ENCODE measurements at places on chromosomes 3 and 15. TPM values are rescaled to one million over a fixed set of nuclear protein-coding genes. Genes with fewer than 3 reads are reported as not detected.

DNA sequence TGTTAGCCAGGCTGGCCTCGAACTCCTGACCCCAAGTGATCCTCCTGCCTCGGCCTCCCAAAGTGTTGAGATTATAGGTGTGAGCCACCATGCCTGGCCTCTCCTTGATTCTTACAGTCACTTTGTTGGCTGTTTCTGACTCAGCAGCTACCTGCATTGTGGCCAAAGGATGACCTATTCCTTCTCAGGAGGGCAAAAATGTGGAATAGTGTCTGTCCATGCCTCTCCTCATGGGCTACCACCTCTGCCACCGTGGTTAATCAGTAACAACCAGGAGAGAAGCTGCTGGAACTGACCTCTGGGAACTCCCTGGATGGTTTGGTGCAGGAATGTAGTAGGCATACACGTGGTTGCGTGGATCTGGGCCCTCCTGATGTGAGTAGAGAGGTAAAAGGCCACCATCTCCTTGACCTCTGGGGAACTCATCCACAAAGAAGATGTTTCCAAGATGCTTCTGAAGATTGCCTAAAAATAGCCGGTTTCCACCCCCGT is 63.3 kb downstream of the FLNB start:
- no peak for DNase-seq

- DNase-seq = no peak
Measured at GRCh38 chr15:92226020-92226612, 167.6 kb upstream of the ST8SIA2 start.

GRCh38 chr15:33341953-33342352 is 31.2 kb downstream of the RYR3 start:
- no peak for DNase-seq

The CORO2B gene
- total RNA-seq = 2.9 TPM

DNA sequence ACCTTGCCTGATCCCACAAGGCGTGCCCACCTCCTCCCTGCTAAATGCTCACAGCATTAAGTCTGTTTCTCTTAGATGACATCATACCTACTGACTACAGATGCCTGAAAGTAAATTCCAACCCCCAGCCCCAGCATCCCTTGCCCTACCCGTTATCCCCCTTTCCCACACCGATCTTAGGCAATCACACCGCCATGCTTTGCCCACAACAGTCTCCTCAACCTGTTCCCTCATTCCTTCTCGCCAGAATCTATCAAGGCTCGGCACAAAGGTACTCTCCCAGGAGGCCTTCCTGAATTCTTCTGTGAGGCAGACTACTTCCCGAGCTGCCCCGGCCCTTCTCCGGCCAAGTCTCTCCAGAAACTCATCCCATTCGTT is 789 bp upstream of the SEC61A1 start:
- DNase-seq = no peak

The NME9 gene
- not detected for total RNA-seq

- DNase-seq = no peak
Measured at GRCh38 chr3:52221563-52222318, 3.7 kb downstream of the TLR9 start.

DNA sequence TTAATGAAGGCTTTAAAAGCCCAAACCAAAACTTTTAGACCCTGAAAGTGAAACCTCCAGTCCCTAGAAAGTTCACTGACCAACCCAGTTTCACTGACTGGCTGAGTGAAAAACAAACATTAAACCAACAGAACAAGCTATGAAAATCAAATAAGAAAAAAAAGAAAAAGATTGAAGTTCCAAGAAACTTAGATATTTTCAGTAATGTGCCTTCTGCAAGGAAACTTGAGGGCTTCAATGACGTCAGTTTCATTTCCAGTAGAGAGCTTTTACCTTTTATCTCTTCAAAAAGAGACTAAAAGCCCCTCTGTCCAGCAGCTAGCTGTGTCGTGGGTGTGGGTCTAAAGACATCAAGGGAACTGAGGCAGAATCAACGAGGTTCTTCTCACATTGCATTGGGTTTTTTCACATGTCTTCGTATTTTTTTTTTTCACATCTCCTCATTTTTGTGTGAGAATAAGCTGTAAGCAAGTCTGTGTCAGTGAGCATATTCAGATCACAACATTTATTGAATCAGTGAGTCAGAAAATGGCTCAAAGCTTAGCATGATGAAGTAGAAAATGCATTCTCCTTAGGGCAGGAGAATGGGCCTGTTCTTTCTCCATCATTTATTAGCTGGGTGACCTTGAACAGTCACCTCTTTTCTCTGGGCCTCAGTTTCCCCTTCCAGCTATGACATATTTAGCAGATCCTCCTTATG is 54.8 kb upstream of the BCL6 start:
- no peak for DNase-seq

The BFSP2 gene
- not detected for total RNA-seq

The P4HTM gene
- total RNA-seq = 4.7 TPM

The TMEM108 gene
- total RNA-seq = not detected

GRCh38 chr3:172279191-172279640 is 169.0 kb downstream of the GHSR start:
- DNase-seq = peak; percentile 35

DNA sequence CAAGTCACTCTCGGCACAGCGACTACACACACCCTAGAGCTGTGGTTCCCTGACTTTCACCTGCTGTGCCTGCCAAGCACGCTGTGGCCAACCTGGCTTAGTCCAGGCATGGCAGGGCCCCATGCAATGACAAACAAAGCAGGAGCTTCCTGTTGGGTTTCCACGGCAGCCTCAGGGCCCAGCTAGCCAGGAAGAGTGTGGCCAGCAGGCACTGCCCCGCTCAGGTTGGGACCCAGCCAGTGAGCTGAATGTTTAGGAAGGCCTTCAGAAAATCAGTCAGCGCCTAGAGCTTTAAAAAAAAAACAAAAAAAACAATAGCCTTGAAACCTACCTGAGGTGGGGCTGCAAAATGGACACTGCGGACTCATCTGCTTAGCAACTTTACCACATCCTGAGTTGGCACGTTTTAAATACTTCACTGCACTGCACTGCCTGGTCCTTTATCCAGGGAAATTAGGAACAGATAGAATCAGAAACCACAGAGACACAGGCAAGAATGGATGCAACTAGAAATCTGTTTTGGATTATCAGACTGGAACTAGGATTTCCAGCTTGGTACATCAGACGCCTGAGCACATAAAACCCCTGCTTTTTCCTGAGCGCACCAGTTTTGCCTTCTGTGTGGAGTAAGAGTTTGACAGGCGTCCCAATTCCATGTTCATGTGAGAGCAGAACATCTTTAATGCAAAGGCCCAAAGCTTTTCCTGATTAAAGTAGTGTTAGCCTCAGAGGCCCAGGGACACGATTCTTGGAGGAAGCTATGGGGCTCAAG is 36.2 kb upstream of the LDHAL6B start:
- peak; percentile 90 for DNase-seq

GRCh38 chr3:113534365-113534764 is 2.0 kb downstream of the SIDT1 start:
- DNase-seq = no peak

The FBXL22 gene
- 0.13 TPM for total RNA-seq

DNA sequence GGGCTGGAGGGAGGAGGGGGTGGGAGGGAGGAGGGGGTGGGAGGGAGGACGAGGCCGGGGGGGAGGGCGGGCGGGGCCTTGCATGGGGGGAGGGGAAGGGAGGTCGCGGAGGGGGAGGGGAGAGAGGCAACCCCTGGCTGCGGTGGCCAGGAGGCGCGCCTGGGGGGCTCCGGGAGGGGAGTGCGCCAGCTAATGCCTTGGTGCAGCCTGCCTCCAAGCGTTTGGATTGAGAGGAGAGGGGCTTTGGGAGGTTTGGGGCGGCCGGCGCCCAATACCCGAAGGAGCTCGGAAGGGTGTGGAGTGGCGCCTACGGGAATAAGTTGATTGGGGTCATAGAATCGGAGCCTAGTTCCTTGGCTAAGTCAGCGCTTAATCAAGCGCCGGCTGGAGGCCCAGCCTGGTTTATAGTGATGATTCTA is 557 bp downstream of the TFG start:
- no peak for DNase-seq

GRCh38 chr3:115912372-115912771 is 289.1 kb downstream of the GAP43 start:
- no peak for DNase-seq

- DNase-seq = no peak
Measured at GRCh38 chr15:78933187-78933822, 11.5 kb downstream of the CTSH start.

GRCh38 chr3:54353546-54353945 is 231.2 kb downstream of the CACNA2D3 start:
- no peak for DNase-seq

- peak; percentile 24 for DNase-seq
Measured at GRCh38 chr15:49675041-49675440, 54.2 kb downstream of the DTWD1 start.
